ENCODE measurements at places on chromosomes 6 and 20.

DNA sequence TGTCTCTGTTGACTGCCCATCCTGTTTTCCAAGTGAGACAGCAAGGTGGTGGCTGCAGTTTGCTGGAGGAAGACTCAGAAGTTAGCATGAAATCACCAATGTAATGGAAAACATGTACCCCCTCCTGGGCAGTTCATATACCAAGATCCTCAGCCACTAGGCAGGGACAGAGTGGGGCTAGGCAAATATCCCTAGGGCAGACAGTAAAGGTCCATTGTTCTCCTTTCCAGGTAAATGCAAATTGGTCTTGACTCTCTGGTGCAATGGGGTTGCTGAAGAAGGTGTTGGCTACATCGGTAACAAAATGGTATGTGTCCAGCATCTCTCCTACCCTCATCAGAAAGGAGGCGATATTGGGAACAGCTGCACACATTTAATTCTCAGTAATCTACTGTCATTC, 233.6 kb upstream of the SOX4 start:
- no peak for DNase-seq

- DNase-seq = no peak
These were observed 8.0 kb downstream of the PXDC1 start for GRCh38 chr6:3743541-3743940.

- DNase-seq = no peak
These were observed 164.3 kb downstream of the RPS12 start for GRCh38 chr6:132978685-132979084.

DNA sequence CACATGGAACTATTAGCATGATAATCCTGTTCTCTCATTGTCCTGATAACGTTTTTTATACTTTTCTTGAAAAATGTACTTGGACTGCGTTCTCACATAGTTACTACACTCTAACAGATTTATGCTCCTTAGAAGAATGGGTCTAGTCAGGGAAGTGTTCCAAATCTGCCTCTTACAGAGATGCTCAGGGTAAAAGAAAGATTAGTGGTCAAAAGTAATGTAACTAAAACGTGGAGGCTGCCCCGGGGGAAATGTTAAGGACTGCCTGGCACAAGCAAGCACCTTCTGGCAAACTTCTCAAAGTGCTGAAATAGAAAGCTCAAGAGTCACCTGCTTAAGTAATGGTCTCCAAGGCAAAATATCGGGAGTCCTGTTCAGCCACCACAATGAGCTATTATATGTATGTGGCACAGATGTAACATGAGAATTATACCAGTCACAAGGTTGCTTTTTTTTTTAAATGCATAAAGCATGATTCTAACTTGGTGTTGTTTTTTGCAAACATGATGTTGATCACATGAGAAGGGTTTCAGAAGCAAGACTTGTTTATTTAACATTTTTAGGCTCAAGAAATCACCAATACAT, 244.5 kb upstream of the JARID2 start:
- DNase-seq = no peak

- no peak for DNase-seq
These were observed 167.3 kb downstream of the KCNQ5 start for GRCh38 chr6:72789145-72789544.
